ENCODE measurements at places on chromosomes 12 and 14.

GRCh38 chr14:71036433-71036832, 129.2 kb downstream of the PCNX1 start:
- no peak for DNase-seq

- DNase-seq = no peak
These were observed 18.8 kb upstream of the LTA4H start for GRCh38 chr12:96054244-96054610.

DNA sequence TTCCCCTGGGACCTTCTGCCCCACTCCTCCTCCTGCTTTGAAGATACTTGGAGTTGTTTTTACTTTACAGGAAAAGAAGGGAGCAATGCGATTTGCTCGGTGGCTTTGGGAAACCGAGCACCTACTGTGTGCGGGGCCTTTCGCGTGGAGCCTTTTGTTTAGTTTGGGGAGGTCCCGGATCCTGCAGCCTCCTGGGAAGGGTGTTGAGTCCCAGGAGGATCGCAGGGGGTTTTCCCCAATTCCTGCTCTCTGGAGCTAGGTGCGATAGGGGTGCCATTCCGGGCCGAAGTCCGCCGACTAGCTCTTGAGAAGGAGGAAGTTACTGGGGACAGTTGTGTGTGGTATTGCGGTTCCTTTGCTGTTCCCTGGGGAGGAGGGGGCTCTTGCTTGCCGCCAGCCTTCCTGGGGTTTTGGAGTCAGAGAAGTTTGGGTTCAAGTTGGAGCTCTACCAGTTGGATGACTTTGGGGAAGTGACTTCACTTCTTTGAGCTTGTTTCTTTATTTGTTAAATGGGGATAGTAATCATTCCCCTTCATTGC, 1.1 kb downstream of the BRI3BP start:
- DNase-seq = no peak

GRCh38 chr12:30795410-30796312, 40.9 kb upstream of the CAPRIN2 start:
- no peak for DNase-seq

DNA sequence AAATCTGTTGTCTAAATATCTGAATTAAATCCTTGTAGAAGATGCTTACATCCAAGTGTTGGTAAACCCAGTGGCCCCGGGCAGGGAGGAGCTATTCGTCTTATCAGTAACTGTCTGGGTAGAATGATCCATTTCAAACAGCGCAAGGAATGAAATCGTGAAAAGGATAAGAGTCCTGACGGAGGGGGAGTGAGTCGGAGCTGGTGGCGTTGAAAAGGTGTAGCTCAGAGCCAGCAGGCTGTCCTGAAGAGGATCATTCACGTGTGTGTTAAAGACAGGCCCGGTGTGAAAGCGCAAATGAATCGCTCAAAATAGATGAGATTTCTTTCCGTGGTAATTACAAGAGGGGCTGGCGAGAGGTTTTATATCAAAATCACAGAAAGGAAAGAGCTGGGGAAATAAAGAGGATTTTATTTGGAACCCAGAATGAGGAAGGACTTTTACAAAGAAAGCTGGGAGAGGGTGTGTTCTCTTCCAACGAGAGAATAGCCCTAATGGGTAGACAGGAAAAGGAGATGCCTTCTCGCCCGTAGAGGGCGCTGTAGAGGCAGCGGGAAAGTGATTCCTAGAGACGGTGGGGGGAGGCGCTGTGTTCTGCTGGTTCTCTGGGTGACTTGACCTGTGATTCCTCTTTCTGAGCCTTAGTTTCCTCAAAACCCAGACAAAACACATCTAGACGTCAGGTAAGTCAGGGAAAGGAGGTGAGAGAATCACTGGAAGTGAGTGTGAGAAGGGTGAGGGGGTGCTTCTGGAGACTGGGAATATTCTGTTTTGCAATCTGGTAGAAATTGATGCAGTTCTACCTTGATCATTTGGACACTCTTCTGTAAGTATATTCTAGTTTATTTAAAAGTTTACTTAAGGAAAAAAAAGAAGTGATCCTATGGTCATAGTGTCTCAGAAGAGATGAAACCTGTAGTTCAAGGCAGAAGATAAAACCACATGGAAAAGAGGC, 39.3 kb downstream of the SRRM4 start:
- no peak for DNase-seq

GRCh38 chr14:89549381-89550125, 132.5 kb upstream of the FOXN3 start:
- DNase-seq = no peak

DNA sequence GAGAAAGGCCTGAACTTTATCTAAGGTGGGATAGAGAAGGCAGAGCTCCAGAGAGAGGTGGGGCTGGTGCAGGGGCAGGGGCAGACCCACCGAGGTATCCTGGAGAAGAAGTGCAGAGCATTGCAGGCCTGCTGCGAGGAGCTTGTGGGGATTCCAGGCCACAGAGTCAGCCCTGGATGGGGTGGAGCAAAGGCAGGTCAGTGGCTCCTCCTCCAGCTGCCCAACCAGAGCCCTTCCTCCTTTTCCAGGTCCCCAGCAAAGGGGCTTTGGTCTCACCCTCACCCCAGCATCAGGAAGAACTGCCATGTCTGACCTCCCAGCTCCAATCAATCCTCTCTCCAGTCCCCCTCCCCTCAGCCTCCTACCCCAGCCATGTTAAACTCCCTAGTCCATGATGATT, 19.8 kb upstream of the ZNF740 start:
- DNase-seq = no peak

- DNase-seq = no peak
These were observed 16.4 kb downstream of the PRMT8 start for GRCh38 chr12:3507361-3507760.

DNA sequence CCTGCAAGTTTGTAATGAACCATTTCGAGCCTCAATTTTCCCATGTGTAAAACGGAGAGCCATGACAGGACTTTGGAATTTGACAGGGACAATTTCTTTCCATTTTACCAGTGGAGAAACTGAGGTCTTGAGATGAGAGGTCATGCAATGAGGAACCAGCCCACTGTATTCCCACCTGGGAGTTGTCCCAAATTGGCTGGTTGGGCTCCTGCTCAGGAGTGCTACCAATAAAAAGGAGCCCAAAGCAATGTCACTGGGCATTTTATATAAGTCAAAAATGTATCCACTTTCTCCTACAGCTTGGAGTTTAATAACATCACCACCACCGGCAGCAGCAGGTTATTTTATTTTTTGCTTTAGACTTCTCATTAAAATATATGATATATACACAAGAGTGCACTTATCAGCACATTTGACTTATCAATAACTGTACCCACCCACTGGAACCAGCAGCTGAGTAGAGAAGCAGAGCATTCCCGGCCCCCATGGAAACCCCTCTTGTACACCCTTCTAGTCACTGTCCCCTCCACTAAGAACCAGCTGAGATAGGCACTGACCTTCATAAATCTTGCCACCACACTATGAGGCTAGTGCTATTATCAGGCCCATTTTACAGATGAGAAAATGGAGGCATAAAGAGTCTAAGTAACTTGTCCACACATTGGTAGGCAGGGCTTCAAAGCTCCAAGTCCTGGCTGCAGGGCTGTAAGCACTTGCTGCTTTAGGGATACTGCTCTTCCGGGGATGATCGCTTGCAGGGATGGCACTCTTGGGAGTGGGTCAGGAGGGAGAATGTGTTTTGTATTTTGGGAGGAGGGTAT, 25.3 kb upstream of the RBM19 start:
- no peak for DNase-seq

GRCh38 chr12:104048162-104048561, 1.8 kb downstream of the GLT8D2 start:
- DNase-seq = no peak

- DNase-seq = no peak
These were observed 660.1 kb downstream of the MED13L start for GRCh38 chr12:115617391-115617790.

DNA sequence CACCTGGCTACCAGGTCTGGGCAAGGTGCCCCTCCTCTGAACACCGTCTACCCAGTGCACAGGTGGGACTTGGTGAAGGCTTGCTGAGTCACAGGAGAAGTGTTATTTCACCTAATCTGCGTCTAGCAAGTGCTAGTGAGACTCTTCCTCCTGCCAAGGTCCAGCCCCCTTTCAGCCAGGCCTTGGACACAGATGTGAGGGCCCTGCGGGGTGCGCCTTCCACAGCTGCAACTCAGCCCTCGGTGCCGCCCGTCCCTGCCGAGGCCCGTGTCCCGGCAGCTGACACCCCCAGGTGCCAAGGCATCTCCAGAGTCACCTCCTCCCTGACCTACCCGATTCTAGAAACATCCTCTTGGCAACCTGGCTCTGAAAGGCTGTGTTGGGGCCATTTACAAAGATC, 55.1 kb downstream of the PRIMA1 start:
- no peak for DNase-seq

- DNase-seq = peak; percentile 76
These were observed 24.0 kb downstream of the ACSM4 start for GRCh38 chr12:7327918-7328317.

DNA sequence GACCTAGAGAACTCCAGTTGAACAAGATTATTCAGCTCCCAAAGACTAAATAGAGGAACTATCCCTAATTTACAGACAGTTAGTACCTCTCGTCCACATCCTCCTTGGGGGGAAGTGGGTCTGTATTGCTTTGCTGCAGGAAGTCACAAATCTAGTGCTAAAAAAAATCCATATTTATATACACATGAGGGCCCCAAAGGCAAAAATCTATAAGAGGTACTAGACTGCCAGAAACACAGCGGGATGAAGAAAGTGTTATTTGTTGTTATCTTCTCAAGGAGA, 190.1 kb downstream of the TTC8 start:
- DNase-seq = no peak

- no peak for DNase-seq
These were observed 198.6 kb downstream of the CCDC91 start for GRCh38 chr12:28388879-28389278.

DNA sequence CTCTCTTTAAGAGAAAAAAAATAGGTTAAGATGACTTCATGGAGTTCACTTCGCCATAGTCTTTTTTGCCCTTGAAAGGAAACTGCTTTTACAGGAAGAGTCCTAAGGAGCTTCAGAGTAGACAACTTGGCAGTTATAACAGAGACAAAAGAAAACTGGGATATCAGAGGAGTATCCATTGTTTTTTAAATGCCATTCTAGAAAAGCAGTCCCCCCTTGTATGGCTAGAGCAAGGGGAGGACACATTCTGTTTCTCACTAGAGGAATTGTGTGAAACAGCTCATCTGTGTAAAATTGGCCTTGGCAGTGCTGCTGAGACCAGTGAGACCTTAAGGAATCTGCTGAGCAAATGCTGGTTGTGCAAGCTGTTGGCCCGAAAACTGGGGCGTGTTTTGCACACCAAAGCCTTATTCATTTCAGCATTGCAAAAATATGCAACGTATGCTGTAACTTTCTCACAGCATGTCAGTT, 128.0 kb downstream of the GPR135 start:
- no peak for DNase-seq

Measured in NCI-H2171 treated with DMSO at 0.1 percent for 48 hours (cell line).